ENCODE measurements at places on chromosomes 7 and 10. TPM values are rescaled to one million over a fixed set of nuclear protein-coding genes. Genes with fewer than 3 reads are reported as not detected.
A peak's percentile ranks its signal among the peaks of the same experiment; 100 is the strongest.

GRCh38 chr10:22662733-22663330 is 51.5 kb downstream of the PIP4K2A start:
- no peaks in the 10 kb centered on the region for H3K36me3 ChIP-seq
- H3K27me3 ChIP-seq = no peaks in the 10 kb centered on the region
- H3K27ac ChIP-seq = no peak overlapping the region
- H3K4me3 ChIP-seq = no peak overlapping the region

- H3K4me3 ChIP-seq = no peak overlapping the region
- DNase-seq = no peak
- H3K36me3 ChIP-seq = no peaks in the 10 kb centered on the region
- no peaks in the 10 kb centered on the region for H3K4me1 ChIP-seq
Observed at GRCh38 chr10:17918187-17918903, 33.4 kb upstream of the SLC39A12 start.

DNA sequence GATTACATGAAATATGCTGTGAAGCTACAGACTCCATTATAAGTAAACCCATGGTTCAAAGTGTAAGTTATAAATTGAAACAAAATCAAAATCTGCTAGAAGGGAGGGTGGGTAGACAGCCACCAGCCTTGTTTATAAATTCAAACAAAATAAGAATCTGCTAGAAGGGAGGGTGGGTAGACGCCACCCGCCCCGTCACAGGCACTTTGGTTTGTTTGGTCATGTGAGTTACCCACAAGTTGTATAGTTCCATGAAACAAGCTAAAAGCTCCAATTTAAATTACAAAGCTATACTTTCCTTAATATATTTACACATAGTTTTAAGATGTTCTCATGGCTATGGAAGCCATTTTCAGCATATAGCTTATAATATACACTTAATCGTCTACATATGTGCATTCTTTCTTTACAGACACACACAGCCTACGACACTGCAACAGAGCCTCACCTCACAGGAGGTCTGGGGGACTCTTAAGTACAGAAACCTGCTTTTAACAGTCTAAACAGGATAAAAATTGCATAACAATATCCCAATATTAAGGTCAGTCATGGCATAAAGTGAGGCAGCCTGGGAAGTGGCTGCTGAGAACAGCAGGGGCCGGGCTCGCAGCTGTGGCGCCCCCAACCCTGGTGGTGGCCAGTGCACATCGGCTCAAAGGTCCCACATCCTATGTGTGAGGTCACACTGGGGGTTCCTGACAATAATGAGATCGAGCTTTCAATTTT is 28.1 kb upstream of the NCAPG2 start:
- no peak overlapping the region for H3K4me3 ChIP-seq
- no peaks in the 10 kb centered on the region for H3K4me1 ChIP-seq
- no peak for DNase-seq
- H3K27ac ChIP-seq = no peak overlapping the region
- H3K27me3 ChIP-seq = no peaks in the 10 kb centered on the region
- peaks cover 45% of the 10 kb centered on the region for H3K36me3 ChIP-seq

DNA sequence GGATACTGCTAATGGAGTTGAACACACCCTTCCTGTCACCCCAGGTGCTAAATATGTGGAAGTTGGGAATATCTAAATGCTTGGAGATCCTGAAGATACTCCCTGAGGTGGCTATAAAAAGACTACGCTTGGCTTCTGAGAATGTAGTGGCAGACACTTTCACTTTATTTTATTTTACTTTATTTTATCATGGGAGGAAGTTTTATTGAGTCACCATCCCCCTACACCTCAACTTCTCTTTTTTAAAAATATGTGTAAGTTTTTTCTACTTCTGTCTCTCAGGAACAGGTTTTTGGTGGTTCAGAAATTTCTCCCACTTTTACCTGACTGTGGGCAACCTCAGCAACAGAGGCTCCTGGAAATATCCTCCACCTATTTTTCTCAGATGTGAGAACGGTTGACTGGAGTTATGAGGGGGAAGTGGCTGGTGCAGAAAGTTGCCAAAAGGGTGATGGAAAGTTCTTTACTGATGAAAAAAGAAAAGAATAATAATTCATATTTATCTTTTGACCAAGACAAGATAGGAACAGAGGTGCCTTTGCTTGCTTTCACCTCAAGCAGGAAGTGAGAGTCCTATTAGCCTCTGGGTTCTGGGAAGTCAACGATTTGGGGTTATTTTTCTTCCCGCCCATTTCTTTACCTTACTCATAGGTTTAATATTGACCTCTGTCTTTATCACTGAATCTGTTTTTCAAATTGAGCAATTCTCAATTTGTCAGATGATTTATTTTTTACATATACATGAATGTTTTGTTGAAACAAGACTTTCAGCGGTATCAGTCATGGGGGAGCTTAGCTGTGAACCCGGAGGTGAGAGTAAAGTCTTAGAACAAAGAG is 103.6 kb downstream of the AHR start:
- H3K27me3 ChIP-seq = no peaks in the 10 kb centered on the region
- no peak for DNase-seq
- no peak overlapping the region for H3K27ac ChIP-seq
- H3K36me3 ChIP-seq = no peaks in the 10 kb centered on the region
- no peak overlapping the region for H3K4me3 ChIP-seq
- peaks cover 3% of the 10 kb centered on the region for H3K4me1 ChIP-seq

GRCh38 chr10:48627984-48628609 is 23.2 kb upstream of the ARHGAP22 start:
- H3K27me3 ChIP-seq = no peaks in the 10 kb centered on the region
- no peak overlapping the region for H3K27ac ChIP-seq
- H3K4me3 ChIP-seq = no peak overlapping the region
- H3K36me3 ChIP-seq = no peaks in the 10 kb centered on the region
- no peak for DNase-seq

- H3K27ac ChIP-seq = no peak overlapping the region
- H3K27me3 ChIP-seq = no peaks in the 10 kb centered on the region
- no peak for DNase-seq
- no peak overlapping the region for H3K4me3 ChIP-seq
- no peaks in the 10 kb centered on the region for H3K36me3 ChIP-seq
Observed at GRCh38 chr10:81013771-81014170, 476.1 kb downstream of the SH2D4B start.

DNA sequence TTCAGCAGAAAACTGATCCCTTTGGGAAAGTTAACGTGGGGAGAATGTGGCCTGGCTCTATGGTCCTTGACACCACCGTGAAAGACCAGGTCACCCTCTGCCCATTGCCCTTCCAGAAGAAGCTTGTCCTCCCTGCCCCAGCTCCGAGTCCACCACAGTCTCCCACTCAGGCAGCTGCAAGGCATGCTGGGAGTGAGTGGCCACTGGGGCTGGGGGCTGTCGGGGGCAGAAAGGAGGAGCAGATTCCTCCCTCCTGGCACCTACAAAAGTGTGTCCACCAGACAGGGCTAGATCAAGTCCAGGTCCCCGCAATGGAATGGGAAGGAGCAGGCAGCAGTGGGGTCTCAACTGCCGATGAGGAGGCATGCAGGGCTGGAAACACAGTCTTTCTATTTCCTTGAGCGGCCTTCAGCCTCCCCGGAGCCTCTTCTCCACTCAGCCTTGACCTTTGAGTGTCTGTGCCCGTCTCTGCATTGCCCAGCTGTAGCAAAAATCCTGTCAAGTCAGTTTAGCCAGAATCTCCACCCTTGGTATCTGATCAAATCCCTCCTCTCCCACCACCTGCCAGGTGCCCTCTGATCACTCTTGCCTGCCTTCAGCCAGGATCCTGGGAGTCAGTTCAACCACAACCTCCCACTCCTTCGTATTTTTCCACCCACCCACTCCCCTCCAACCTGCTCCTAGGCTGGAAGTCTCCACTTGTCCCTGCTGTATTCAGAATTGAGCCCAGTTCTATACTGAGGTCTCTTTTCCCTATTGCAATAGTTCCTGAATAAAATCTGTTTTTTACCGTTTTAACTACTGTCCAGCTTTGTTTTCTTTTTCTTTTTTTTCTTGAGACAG is 6.9 kb upstream of the ZNF316 start:
- H3K27me3 ChIP-seq = no peaks in the 10 kb centered on the region
- no peak overlapping the region for H3K27ac ChIP-seq
- no peak for DNase-seq
- H3K4me1 ChIP-seq = peaks cover 9% of the 10 kb centered on the region
- H3K36me3 ChIP-seq = no peaks in the 10 kb centered on the region
- H3K4me3 ChIP-seq = no peak overlapping the region

DNA sequence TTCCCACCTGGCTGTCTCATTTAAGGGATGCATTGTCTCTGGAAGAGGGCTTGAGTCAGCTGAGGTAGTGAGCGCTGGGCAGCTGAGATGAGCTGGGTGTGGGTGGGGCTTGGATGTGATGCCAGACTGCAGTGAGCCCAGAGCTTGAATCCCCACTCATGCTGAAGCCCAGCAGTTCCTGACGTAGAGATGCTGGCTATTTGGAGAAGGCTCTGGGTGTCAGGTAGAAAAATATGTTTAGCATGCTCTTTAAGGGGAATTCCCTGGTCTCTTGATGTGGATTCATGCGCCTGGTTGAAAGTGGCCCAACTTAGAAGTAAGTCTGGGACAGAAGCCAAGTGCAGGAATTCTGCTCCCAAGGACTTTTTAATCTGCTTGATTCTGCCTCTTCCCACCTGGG is 241.5 kb upstream of the IGFBP3 start:
- no peaks in the 10 kb centered on the region for H3K27me3 ChIP-seq
- H3K27ac ChIP-seq = no peak overlapping the region
- H3K4me1 ChIP-seq = no peaks in the 10 kb centered on the region
- H3K4me3 ChIP-seq = no peak overlapping the region

Gene RTKN2
- 5.0 TPM for total RNA-seq

DNA sequence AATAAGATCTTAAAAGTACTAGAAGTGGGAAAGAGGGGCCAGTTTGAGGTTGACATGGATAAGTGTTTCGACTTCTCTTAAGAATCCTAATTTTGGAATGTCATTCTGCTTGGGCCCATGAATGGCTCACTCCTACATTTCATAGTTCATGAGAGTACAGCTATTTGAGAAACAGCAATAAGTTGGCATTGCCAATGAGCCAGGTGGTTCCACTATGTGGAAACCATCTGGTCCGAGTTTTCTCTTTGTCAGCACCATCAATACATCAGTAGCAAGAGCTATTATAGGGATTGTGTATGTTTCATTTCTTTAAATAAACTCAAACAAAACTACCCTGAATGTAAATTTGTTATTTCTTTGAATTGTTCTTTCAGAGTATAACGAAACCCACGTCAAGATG is 78.1 kb upstream of the NEBL start:
- H3K36me3 ChIP-seq = no peaks in the 10 kb centered on the region
- DNase-seq = no peak
- no peak overlapping the region for H3K27ac ChIP-seq
- H3K4me1 ChIP-seq = no peaks in the 10 kb centered on the region

GRCh38 chr10:8104721-8105120 is 50.2 kb downstream of the GATA3 start:
- DNase-seq = no peak
- H3K27ac ChIP-seq = no peak overlapping the region
- H3K4me1 ChIP-seq = peaks cover 34% of the 10 kb centered on the region
- H3K27me3 ChIP-seq = no peaks in the 10 kb centered on the region

Gene MTERF1
- 19.3 TPM for total RNA-seq

- H3K4me1 ChIP-seq = no peaks in the 10 kb centered on the region
- no peaks in the 10 kb centered on the region for H3K27me3 ChIP-seq
- H3K36me3 ChIP-seq = no peaks in the 10 kb centered on the region
- DNase-seq = no peak
- no peak overlapping the region for H3K27ac ChIP-seq
Observed at GRCh38 chr10:44517635-44518034, 132.7 kb upstream of the CXCL12 start.

- no peak for DNase-seq
- H3K36me3 ChIP-seq = peaks cover 3% of the 10 kb centered on the region
- H3K4me1 ChIP-seq = no peaks in the 10 kb centered on the region
- H3K27ac ChIP-seq = no peak overlapping the region
Observed at GRCh38 chr7:66720561-66720960, 20.0 kb upstream of the RABGEF1 start.

Gene SPACDR
- total RNA-seq = 0.76 TPM

DNA sequence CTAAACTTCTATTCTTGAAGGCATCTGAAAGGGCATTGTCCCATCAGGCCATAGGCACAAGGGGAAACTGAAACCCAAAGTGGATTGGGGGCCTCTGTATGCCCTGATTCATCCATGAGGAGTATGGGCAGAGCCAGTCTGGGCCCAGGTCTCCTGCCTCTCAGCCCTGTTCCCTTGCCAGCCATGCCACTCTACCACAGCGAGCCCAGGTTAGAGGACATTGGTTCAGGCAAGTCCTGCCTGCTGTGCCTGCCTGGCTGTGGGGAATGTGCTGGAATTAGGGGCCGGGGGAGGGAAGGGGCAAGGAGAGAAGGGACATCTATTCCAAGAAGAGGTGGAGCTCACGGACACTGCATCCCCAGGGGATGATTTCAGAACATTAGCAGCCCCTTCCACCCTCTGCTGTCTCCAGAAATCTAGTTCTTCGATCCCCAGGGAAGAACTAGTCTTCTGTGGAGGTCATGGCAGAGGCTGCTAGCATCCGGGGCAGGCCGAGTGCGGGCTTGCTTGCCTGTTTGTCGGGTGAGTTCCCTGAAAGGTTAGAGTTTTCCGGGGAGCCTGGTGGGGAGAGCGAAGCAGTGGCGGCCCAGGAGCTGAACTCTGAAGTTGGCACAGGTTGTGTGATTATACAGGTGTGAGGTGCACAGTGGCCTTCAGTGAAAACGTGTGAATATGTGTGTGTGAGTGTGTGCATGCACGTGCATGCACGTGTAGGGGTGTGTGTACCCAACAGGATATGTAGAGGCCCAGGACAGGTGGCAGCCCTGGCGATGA is 37.8 kb downstream of the TBATA start:
- no peak for DNase-seq
- H3K27me3 ChIP-seq = no peaks in the 10 kb centered on the region
- no peaks in the 10 kb centered on the region for H3K36me3 ChIP-seq
- H3K4me3 ChIP-seq = no peak overlapping the region

GRCh38 chr7:145696071-145696470 is 420.5 kb upstream of the CNTNAP2 start:
- no peaks in the 10 kb centered on the region for H3K4me1 ChIP-seq
- no peak for DNase-seq

Gene PCLO
- total RNA-seq = 2.3 TPM

DNA sequence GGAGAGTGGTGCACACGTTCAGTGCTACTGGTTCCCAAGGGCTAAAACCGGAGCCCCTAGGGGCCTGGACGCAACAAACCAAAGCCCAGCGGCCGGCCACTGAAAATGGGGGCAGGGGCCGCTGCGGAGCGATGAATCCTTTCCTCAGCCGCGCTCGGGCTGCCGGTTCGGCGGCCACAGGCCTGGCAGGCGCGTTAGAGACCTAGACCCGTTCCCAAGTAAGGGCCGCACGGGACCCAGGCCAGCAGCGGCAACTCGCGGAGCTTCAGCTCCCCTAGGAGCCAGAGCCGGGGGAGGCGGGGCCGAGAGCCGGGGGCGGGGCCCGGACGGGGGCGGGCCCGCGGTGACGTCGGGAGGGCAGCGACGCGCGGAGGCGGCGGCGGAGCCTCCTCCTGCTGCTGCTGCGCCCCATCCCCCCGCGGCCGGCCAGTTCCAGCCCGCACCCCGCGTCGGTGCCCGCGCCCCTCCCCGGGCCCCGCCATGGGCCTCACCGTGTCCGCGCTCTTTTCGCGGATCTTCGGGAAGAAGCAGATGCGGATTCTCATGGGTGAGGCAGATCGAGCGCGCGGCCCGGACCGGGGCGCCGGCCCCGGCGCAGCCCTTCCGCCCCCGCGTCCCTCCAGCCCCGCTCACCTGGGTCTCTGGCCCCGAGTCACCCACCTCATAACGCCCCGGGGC is at the start of gene ARF5:
Gene ARF5, plus strand, starts transcription at position 393 of the 678 bp plus-strand sequence. Its CDS starts 88 bp downstream, at position 481.
- peaks cover 29% of the 10 kb centered on the region for H3K4me1 ChIP-seq
- peak within 1 kb of the TSS; percentile 7 for H3K27ac ChIP-seq
- H3K36me3 ChIP-seq = peaks cover 17% of the 10 kb centered on the region
- peak; percentile 47 for DNase-seq

All from thymus (tissue), 14 donors.